GM12892 (cell line): ENCODE measurements at places on chromosomes 6 and 20.
A peak's percentile ranks its signal among the peaks of the same experiment; 100 is the strongest.

GRCh38 chr6:159875194-159875593 lies 15.6 kb upstream of the MAS1 start:
- DNase-seq, result no peak

GRCh38 chr20:46695892-46696291 lies 6.6 kb upstream of the TP53RK start:
- DNase-seq, result no peak

- DNase-seq, result no peak
Observed at GRCh38 chr20:34715384-34715783, 11.2 kb downstream of the TP53INP2 start.

- no peak for DNase-seq
Observed at GRCh38 chr6:130000526-130001421, 17.6 kb upstream of the L3MBTL3 start.

DNA sequence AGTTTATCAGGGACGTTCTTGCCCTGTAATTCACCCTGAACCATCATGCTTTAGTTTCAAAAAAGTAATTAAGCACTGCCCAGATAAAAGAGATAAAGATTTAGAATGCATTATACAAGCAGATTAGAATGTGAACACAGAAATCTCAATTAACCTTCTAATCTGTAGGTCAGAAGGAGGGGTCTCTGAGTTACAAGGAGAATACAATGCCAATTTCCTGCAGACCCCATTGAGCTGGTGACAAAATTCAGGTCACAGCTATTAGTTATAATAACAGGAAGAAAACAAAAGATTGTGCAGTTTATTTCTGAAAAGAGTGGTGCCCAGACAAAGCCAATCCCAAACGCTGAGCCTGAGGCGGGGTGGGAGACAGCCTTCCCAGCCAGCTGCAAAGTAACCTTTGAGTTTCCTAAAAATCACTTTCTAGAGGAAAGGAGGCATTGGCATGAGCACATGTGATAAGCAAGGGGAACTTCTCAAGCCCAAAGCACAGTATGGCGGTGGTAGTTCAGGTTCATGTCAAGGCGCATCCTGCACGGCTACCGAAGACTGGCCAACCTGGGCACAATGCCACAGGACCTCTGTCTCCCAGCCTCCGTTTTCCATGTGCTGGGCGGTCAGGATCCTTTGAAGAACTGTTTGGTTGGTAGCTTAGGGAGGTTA lies 192.5 kb downstream of the TTLL2 start:
- DNase-seq, result no peak

DNA sequence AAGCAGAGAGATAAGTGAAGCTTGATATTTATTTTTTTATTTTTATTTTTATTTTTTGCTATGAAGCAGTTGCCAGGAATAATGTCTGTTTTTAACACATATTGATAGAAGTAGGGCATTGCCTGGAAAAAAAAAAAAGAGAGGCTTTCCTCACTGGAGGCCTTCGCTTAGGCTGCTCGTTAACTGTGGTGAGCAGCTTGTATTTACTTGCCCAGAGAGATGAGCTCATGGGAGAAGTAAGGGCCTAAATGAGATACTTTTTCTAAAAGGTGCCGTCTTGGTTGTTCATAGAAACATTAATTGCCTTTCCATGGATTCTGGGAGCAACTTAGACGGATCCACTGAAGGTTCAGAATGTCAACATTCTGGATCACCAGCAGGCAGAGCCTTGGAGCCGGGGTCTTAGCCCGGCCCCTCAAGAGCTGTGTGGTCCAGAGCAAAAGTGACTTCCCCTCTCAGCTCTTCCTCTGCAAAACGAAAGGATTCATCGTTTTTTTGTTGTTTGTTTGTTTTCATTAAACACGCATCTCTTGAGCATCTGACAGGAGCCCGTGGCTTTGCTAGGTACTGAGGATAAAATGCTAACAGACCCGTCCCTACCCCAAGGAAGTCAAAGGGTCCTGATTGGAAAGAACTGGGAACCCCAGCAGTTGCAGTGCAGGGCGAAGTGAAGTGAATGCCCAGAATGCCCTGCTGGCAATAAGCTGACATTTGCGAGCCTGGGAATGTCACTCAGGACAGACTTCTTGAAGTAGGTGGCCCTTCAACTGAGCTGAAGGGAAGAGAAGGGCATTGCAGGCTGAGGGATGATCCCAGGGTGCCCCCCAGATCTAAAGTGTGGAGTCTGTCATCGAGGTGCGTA lies 138.5 kb downstream of the ZDHHC14 start:
- no peak for DNase-seq

DNA sequence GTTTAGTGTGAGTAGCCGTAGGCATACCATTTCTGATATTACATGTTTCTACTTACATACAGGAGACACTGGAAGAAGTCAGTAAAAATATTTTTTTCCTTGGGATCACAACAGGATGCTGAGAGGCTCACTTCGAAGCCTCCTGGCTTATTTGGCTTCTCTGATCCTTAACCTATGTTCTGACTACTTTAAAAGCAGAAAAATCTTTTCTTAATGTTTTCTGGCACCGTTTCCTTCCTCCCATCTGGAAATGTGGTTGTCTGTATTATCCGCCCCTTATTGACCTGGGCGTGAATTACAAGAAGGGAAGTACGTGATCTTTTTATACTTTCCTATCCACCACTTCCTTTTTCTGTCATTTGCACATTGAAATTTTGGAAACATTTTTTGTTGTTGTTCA lies 379.6 kb downstream of the COL12A1 start:
- no peak for DNase-seq

DNA sequence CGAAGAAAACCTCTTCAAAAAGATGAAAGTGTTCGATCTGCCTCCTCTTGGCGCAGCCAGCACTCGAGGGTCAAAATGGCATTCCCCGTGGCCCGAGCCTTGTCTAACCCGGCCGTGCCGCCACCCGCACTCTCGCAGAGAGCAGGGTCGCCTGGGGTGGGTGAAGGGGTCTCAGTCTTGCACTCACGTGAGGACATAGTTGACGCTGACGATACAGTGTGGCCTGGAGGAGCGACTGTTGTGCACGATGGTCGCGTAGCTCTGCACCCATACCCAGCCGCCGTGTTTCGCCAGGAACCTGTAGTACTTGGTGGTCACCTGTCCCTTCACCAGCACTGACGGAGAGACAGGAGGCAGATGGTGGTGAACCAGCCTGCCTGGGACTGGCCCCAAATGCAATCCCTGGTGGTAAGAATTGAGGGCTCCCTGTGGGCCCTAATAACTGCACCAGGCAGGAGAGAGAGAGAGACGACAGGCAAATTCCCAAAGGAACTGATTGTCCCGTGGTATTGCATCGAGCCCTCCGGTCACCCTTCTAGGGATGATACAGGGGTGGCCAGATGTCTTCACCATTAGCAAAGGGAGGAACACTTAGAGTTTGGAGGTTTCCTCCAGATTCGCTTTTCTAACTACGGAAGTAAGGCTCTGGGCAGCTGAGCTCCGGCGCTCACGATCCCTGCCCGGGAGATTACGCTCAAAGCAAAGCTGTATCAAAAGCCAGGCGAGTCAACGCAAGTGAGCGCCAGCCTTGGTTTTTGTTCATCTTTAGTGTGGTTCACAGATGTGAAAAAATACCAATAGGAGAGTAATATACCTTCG lies 17.4 kb downstream of the SIM1 start:
- DNase-seq, result no peak

- DNase-seq, result no peak
Observed at GRCh38 chr6:164148788-164149187, 734.3 kb downstream of the QKI start.

- DNase-seq, result no peak
Observed at GRCh38 chr20:63292904-63293303, at the start of gene COL20A1. Gene COL20A1 (plus strand): TSS chr20:63293186. CDS start chr20:63295108, 1,922 bp downstream.

DNA sequence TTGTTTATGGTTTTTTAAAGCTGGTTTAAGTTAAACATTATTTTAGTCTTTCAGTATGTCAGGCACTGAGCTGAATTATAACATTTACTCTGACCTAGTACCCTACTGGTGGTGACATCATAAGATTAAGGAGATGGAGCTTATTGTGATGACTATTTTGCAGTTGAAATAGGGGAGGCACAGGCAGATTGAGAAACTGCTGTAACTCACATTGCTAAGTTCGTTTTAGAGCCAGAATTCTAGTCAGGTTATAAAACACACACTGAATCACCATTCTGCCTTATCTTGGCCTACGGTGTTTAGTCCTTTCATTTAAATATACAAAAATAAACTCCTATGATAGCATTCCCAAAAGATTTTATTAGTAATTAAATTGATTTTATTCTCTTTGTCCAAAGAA lies 584.1 kb downstream of the TFAP2A start:
- DNase-seq, result no peak

DNA sequence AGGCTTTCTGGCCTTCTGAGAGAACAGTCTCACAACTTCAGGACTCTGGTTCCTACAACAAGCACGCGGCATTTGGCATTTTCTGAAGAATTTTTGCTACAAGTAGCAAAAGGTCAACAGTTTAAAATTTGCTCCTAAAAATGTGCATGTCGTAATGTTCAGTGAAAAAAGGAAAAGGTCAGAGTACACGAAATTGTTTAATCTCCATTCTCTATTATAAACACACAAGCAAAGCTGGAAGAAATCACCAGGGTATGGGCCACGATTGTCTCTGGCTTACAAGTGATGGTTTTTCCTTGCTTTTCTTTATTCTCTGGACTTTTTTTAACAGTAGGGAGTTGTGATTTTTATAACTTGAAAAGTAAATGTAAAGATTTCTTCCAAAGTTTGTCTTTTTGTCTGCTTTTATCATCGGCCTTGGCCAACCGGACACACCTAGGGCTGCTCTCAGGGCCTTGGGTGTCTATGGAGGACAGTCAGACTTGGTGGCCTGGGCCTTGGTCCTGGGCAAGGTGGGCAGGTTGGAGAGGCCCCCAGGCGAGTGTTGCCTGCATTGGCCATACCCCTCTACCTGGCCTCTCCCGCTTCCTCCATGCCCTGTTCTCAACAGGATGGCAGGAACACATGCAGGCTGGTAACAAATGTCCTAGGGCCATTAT lies 32.4 kb downstream of the PLEKHG1 start:
- no peak for DNase-seq

DNA sequence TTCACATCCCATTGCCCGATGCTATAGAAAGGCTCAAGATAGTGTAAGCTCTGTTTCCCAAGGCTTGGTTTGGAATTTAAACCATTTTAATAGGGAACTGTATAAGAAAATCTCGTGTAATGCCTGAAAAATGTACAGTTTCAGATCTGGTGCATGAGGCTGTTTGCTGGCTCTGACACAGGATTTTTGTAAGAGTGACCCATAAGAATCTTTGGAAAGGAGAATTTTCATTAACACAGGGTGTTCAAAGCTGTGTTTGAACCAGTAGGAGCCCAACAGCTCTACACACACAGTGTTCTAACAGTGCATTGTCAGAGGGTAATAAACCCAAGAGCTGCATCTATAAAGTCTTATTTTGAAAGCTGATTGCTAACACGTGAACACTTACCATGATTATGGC lies 293.5 kb downstream of the PRL start:
- DNase-seq, result no peak

DNA sequence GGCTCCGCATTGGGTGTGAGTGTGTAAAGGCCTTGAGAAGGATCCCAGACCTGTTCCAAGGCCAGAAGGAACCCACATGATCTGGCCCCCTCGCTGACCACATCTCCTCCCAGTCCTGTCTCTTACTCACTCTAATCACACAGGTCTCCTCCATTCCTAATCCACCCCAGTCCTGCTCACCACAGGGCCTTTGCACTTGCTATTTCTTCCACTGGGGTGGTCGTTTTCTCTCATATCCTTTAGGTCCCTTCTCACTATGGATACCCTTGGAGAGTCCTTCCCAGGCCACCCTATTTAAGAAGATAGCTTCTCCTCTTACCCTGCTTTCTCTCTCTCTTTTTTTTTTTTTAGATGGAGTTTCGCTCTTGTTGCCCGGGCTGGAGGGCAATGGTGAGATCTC lies 65.7 kb downstream of the CD40 start:
- DNase-seq, result no peak

- no peak for DNase-seq
Observed at GRCh38 chr6:155116571-155116910, 121.4 kb downstream of the TIAM2 start.

GRCh38 chr6:71043902-71044301 lies 87.0 kb upstream of the B3GAT2 start:
- DNase-seq, result no peak

DNA sequence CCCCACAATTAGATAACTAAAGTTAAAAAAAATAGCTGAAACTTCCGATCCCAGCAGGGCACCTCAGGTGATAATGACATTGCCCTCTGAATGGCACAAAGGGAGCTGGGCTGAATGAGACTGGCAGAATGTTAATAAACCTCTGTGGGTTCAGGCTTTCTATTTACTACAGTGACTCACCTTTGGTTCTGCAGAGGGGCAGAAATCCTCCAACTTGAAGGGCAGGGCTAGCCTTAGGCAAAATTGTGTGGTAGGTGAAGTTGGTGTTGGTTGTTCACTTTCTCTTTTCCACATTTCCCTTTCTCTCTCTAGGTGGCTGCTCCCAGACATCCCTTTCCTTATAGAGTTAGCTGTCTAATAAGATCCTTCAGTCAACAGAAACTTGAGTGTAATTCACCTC lies 625.2 kb downstream of the EPM2A start:
- no peak for DNase-seq

DNA sequence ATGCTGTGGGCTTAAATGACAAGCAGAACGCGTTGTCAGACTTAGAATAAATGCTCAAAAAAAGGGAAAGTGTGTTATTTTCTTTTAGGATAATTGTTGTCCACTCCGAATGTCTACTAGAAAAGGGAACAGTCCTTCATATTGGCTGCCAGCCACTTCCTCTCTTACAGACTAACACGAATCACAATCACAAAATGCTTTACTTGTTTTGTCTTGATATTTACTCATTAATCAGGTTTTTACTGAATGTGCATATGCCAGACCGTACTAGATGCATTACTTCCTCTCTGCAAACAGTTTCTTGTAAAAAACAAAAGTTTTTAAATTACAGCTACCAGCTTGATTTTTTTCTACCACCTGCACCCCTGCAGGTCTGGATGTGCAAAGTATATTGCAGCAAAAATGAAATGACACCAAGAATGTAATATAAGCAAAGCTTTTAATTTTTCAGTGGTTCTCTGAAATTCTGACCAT lies 821 bp downstream of the DHX35 start:
- DNase-seq, result no peak

GRCh38 chr6:28757429-28758045 lies 166.2 kb downstream of the TRIM27 start:
- DNase-seq, result no peak

GRCh38 chr6:51542475-51542874 lies 544.9 kb downstream of the PKHD1 start:
- DNase-seq, result no peak

- peak; percentile 59 for DNase-seq
Observed at GRCh38 chr20:32792316-32792715, 27.4 kb upstream of the MAPRE1 start.

DNA sequence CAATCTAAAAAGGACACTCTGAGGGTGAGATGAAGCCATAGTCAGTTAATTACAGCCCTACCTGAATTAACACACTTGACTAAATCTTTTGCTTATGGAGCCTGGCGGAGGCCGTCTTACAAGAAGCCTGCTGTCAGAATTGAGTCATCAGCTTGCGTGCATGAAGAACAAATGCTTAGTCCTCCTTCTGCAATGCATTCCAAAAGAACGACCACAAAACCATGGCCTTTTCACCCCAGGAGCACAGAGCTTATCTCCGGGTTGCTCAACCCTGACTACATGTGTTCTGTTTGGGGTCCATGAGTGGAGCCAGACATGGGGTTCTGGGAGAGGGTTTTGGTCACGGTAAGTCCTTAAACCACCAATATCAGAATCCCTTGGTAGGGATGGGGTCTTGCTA lies 318.1 kb downstream of the CLIC5 start:
- DNase-seq, result no peak

GRCh38 chr6:45586216-45587171 lies 208.8 kb upstream of the SUPT3H start:
- no peak for DNase-seq
